ENCODE measurements at places on chromosomes 6 and 20.

- peaks cover 11% of the 10 kb centered on the region for H3K27me3 ChIP-seq
- H3K4me1 ChIP-seq: peaks cover 14% of the 10 kb centered on the region
- DNase-seq: no peak
- H3K4me3 ChIP-seq: no peak overlapping the region
- H3K27ac ChIP-seq: no peak overlapping the region
These were observed 29.4 kb downstream of the RAET1L start for GRCh38 chr6:149995971-149996370.

DNA sequence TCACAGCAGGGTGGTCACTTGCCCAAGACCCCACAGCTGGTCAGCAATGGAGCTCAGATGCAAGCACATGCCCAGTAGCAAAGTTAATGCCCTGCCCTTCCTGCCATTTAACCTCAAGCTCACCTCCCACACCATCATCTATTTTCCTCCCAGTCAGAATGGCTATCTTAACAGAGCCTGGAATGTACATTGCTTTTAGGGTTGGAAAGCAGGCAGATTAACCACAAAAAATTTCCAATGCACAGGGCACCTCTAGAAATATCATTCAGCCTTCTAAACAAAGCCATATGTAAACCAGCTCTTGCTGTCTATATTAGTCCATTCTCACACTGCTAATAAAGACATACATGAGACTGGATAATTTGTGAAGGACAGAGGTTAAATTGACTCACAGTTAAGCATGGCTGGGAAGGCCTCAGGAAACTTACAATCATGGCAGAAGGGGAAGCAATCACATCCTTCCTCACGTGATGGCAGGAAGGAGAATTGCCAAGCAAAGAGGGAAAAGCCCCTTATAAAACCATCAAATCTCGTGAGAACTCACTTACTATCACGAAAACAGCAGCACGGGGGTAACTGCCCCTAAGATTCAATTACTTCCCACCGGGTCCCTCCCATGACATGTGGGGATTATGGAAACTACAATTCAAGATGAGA is 106.9 kb downstream of the FYN start:
- no peak overlapping the region for H3K27ac ChIP-seq
- no peaks in the 10 kb centered on the region for H3K36me3 ChIP-seq
- no peak for DNase-seq
- no peak overlapping the region for H3K4me3 ChIP-seq

GRCh38 chr6:170291271-170292110 is 613 bp upstream of the DLL1 start:
- peak; percentile 73 for DNase-seq
- H3K4me3 ChIP-seq: peak overlapping the region; percentile 68

GRCh38 chr20:6053064-6053775 is 640 bp downstream of the LRRN4 start:
- peaks cover 5% of the 10 kb centered on the region for H3K4me1 ChIP-seq
- no peak overlapping the region for H3K27ac ChIP-seq
- H3K36me3 ChIP-seq: no peaks in the 10 kb centered on the region
- H3K27me3 ChIP-seq: peaks cover 11% of the 10 kb centered on the region
- no peak for DNase-seq

DNA sequence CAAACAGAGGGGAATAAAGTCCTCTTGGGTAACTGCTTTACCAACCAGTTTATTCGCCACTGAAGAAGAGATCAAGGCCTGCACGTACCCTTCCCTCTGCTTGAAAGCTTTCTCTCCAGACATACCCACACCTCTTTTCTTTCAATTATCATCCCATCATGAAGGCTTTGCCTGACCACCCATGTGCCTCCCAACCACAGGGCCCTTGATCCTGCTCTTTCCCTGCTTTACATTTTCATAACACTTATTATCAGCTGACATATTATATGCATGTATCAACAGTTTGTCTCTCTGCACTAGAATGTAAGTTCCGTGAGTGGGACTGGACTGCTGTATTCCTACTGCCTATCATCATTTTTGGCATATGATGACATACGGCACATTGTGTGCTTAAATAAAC is 20.9 kb upstream of the RPN2 start:
- no peak for DNase-seq
- no peaks in the 10 kb centered on the region for H3K27me3 ChIP-seq
- no peaks in the 10 kb centered on the region for H3K4me1 ChIP-seq
- no peaks in the 10 kb centered on the region for H3K36me3 ChIP-seq
- H3K27ac ChIP-seq: no peak overlapping the region
- no peak overlapping the region for H3K4me3 ChIP-seq

DNA sequence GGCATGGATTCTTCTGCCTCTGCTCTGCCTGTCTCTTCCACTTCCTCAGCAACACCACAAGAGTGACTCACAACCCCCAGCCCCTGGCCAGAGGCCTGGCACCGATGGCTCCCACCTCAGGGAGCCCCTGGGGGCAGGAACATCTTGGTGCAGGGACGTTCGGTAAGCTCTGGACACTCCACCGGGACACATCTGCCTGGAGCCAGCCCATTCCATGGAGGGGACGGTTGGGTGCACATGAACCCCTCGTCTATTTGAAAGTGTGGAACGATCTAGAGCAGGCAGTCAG is 246.5 kb downstream of the ERMARD start:
- no peaks in the 10 kb centered on the region for H3K36me3 ChIP-seq
- no peak for DNase-seq
- H3K4me3 ChIP-seq: no peak overlapping the region
- H3K27ac ChIP-seq: no peak overlapping the region
- H3K4me1 ChIP-seq: peaks cover under 1% of the 10 kb centered on the region

Data from B cell (primary cell).